ENCODE measurements at places on chromosomes 6 and 20. TPM values are rescaled to one million over a fixed set of nuclear protein-coding genes. Genes with fewer than 3 reads are reported as not detected.

The ZNF391 gene
- total RNA-seq: 1.3 TPM

The POFUT1 gene
- 23.4 TPM for total RNA-seq

The RPN2 gene
- total RNA-seq: 139 TPM

The ROS1 gene
- under 0.01 TPM for total RNA-seq

The DLGAP4 gene
- 25.9 TPM for total RNA-seq

The TCP11 gene
- 0.51 TPM for total RNA-seq

The RGS17 gene
- total RNA-seq: 5.9 TPM

- H3K27me3 ChIP-seq: peaks cover 28% of the 10 kb centered on the region
- DNase-seq: no peak
- H3K4me3 ChIP-seq: no peak overlapping the region
- no peaks in the 10 kb centered on the region for H3K36me3 ChIP-seq
- no peaks in the 10 kb centered on the region for H3K4me1 ChIP-seq
These were observed 1.9 kb upstream of the ULBP1 start for GRCh38 chr6:149961728-149962425.

DNA sequence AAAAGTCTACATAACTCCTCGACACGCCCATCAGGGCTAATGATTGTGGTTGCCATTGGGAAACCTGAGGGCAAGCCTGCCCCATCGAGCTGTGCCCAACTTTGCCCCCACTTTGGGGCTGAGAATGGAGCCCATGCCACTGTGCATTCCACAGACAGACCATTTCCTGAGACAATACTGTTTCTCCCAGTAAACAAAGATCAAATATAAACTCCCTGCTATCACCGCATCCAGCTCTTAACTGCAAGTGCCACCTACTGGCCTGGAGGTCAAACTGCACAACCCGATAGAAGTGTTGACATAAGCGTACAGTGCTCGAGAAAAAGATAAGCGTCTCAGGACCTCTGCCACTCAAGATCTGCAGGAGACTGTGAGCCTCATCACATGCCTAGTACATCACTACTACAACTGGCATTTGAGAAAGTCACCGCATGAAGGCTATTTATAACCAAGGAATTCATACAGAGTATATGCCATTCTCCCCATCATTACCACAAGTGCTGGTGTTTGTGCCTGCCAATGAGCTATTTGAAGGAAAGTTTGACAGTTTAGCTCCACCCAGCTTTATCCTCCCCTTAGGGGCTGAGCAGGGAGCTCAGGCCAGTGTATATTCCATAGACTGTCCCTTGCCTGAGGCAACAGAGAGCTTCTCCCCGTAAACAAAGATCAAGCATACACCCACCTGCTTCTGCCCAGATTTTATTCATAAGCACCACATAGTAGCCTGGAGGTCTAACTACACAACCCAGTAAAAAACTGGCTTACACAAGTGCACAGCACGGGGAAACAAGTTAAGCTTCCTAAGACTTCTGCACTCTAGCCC lies 4.5 kb upstream of the DEFB126 start:
- no peaks in the 10 kb centered on the region for H3K36me3 ChIP-seq
- H3K27me3 ChIP-seq: no peaks in the 10 kb centered on the region
- H3K27ac ChIP-seq: no peak overlapping the region
- no peaks in the 10 kb centered on the region for H3K4me1 ChIP-seq
- no peak for DNase-seq

DNA sequence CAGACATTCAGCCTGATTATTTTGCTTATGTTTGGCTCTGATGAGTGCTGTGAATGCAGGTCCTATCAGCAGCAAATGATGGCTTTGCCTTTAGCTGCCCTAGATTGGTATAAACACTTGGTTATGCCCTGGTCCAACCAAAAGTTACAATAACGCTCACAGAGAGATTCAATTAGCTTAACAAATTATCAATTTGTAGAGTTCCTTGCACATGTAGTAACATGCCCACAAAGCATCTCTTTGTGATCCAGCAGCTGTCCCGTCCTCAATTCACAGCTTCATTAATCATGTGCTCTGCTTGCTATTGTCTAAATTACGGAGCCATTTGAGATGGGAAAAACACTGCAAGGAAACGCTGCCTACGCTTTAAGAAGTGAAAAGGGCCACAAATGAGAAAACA lies 457.9 kb downstream of the HDGFL1 start:
- H3K4me1 ChIP-seq: no peaks in the 10 kb centered on the region
- peak; percentile 12 for DNase-seq
- no peak overlapping the region for H3K4me3 ChIP-seq

GRCh38 chr6:108589244-108589791 lies 28.6 kb downstream of the FOXO3 start:
- peak overlapping the region; percentile 23 for H3K4me3 ChIP-seq
- H3K27ac ChIP-seq: peak overlapping the region; percentile 40
- H3K36me3 ChIP-seq: no peaks in the 10 kb centered on the region
- no peaks in the 10 kb centered on the region for H3K27me3 ChIP-seq
- peaks cover 60% of the 10 kb centered on the region for H3K4me1 ChIP-seq
- peak; percentile 82 for DNase-seq

GRCh38 chr20:13571662-13572061 lies 67.1 kb downstream of the TASP1 start:
- DNase-seq: no peak
- H3K36me3 ChIP-seq: no peaks in the 10 kb centered on the region
- no peak overlapping the region for H3K4me3 ChIP-seq
- H3K27me3 ChIP-seq: no peaks in the 10 kb centered on the region
- H3K27ac ChIP-seq: no peak overlapping the region

DNA sequence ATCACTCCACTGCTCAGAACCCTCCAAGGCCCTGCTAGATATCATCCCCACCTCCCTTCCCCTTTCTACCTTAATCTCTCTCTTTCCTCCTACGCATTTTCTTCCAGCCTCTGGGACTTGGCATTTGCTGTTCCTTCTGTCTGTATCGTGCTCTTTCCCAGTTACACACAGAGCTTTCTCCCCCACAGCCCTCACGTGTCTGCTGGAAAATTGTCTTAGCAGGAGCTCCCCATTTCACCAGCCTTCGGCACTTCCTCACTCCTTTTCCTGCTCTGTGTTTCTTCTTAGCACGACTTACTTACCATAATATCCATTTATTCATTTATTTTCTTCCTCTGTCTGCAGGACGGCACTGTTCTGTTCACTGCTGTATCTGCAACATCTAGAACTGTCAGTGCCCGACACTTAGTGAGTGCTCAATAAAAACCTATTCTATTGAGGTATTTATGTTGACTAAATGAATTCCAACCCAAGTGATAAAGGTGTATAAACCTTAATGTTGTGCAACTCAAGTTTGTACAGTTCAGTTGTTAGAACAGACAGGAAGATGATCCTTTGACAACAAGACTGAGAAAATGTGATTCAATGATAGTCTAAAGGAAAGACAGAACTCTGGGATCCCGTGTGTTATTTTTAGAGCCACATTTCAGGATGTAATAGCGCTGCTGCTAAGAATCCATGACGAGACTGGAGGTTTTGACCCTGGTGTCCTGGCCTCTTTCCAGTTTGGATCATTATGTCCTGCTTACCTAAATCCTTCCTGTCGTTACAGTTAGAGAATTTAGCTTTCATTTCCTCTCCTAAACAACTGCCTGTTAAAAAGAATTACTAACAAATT lies 170.1 kb upstream of the LAMP5 start:
- H3K4me3 ChIP-seq: no peak overlapping the region
- DNase-seq: peak; percentile 51
- H3K36me3 ChIP-seq: no peaks in the 10 kb centered on the region
- H3K27ac ChIP-seq: no peak overlapping the region
- H3K27me3 ChIP-seq: no peaks in the 10 kb centered on the region

GRCh38 chr6:158955255-158955654 lies 44.7 kb downstream of the RSPH3 start:
- no peaks in the 10 kb centered on the region for H3K4me1 ChIP-seq
- H3K4me3 ChIP-seq: no peak overlapping the region
- H3K27ac ChIP-seq: no peak overlapping the region
- H3K36me3 ChIP-seq: no peaks in the 10 kb centered on the region
- no peaks in the 10 kb centered on the region for H3K27me3 ChIP-seq

GRCh38 chr6:148419430-148419829 lies 76.8 kb downstream of the SASH1 start:
- no peaks in the 10 kb centered on the region for H3K27me3 ChIP-seq
- peaks cover 5% of the 10 kb centered on the region for H3K4me1 ChIP-seq
- no peak for DNase-seq
- no peak overlapping the region for H3K27ac ChIP-seq
- H3K36me3 ChIP-seq: no peaks in the 10 kb centered on the region

- no peak for DNase-seq
- H3K27me3 ChIP-seq: no peaks in the 10 kb centered on the region
- no peaks in the 10 kb centered on the region for H3K36me3 ChIP-seq
These were observed 98.8 kb upstream of the GRIK2 start for GRCh38 chr6:101294676-101295075.

DNA sequence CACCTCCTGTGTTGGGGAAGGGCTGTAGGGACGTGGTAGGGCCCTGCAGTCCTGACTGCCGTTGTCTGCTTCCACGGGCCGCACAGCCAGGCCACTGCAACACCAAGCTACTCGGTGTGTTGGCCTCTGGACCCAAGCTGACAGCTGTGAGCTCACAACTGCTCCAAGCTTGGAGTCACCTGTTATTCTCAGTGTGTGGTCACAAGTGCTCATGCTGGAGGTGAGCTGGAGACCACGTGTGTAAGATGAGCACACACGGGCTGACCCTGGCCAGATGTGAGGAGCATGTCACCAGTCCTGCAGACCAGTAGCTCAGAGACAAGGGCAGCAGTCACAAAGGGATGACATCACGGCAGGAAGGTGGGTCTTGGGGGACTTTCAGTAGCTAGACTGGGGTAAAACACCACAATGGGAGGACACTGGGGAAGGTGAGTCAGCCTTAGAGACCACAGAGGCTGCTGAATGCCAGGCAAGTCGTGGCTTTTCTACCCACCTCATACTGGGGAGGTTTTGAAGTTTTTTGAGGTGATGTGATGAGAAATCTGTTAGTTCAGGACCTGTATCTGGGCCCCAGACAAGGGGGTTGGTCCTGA lies 87.3 kb downstream of the FAM120B start:
- H3K36me3 ChIP-seq: peaks cover 21% of the 10 kb centered on the region
- H3K4me3 ChIP-seq: no peak overlapping the region
- H3K27me3 ChIP-seq: no peaks in the 10 kb centered on the region
- H3K4me1 ChIP-seq: no peaks in the 10 kb centered on the region
- peak; percentile 67 for DNase-seq
- no peak overlapping the region for H3K27ac ChIP-seq

DNA sequence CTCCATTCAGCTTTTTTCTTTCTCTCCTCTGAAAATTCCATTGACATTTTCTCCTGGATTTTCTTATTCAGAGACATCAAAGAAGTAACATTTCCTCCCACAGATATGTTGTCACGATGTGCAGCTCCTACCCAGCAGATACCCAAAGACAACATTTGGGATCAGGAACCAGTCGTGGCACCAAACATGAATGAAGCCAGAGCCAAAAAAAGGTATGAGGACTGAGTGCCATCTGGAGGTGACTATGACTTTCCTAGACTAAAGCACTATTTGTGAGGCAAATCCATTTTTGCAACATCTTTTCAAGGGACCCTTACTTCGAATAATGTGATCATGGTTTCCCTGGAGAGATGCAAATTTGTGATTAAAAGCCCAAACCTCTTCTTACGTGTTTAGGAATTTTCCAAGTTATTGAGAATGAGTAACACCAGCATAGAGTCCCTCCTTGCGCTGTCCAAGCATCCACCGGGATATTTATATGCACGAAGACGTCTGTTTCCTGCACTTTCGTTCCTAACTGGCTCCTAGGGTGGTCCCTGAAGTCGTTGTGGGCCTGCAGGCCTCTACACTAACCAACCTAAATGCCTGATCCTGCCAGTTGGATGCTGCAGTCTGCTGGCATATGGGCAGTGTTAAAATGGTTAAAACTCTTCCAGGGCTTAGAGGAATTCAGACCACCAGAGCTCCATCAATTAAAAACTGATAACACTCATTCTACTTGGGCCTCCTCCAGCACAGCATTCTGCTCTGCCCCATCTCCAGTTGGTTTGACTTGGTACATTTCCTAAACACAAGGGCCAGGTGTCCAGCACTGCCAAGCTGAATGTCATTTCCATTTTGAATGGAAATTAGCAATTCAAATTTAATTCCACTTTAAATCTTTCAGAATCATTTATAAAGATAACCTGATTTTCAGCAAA lies 256.6 kb downstream of the C6orf118 start:
- H3K27ac ChIP-seq: no peak overlapping the region
- H3K36me3 ChIP-seq: no peaks in the 10 kb centered on the region
- H3K4me1 ChIP-seq: no peaks in the 10 kb centered on the region

DNA sequence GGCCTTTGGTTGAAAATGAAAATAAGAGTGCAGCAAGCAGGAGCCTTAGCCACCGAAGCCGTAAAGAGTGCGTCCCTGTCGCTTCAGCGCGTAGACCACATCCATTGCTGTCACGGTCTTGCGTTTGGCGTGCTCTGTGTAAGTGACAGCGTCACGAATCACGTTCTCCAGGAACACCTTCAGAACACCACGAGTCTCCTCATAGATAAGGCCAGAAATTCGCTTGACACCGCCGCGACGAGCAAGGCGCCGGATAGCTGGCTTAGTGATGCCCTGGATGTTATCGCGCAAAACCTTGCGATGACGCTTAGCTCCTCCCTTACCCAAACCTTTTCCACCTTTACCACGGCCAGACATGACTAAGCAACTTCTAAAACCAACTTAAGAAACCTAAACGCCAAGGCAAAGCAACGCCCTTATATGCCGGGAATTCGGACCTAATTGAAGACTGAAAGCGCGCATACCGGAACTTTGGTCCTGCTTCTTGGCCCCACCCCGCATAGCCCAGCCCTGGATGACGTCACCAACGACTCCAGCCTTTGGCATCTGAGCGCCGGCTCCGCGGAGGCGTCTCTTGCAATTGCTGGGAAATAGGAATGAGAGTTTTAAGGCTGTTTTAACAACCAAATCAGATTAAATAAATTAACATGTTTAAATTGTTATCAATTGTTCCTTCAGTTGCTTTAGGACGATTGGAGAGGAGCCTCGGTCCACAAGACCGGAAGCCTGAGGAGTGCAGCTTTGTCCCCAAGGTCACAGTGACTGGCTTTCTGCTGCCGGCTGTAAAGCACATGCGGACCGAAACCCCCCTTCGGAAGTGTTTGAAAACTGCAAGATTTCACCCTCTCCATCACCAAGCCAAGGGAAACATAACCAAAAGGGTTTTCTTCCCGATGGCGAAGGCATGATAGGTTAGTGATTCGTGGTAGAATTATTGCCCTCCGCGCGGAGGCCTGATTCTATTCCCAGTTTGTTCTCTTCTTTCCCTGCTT lies 79.6 kb upstream of the BTN3A2 start:
- H3K27ac ChIP-seq: peak overlapping the region; percentile 97
- DNase-seq: peak; percentile 99
- no peaks in the 10 kb centered on the region for H3K27me3 ChIP-seq

DNA sequence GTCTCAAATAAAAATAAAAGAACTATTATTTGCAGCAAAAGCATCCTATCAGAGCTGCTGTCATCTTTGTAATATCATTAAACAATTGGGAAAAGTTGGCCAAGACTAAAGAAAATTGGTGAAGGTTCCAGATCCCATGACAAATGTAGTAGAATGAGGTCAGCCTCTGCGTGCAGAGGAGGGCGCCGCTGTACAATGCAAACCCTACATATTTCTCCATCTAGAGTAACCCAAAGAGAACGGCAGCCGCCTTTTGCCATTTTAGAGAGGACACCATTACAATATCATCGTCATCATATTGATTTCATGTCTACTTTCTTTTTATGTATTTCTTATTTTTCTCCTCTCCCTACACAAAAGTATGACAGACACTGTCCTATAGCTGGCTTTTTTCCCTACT lies 59.5 kb downstream of the ZMYND8 start:
- no peaks in the 10 kb centered on the region for H3K4me1 ChIP-seq
- DNase-seq: no peak
- no peaks in the 10 kb centered on the region for H3K27me3 ChIP-seq
- peaks cover 9% of the 10 kb centered on the region for H3K36me3 ChIP-seq
- no peak overlapping the region for H3K4me3 ChIP-seq
